ENCODE measurements at places on chromosomes 2 and 18.

- no peak for DNase-seq
Observed at GRCh38 chr2:46967990-46968647, 52.5 kb upstream of the MCFD2 start.

GRCh38 chr2:69646714-69647113 is 3.2 kb upstream of the AAK1 start:
- DNase-seq: no peak

DNA sequence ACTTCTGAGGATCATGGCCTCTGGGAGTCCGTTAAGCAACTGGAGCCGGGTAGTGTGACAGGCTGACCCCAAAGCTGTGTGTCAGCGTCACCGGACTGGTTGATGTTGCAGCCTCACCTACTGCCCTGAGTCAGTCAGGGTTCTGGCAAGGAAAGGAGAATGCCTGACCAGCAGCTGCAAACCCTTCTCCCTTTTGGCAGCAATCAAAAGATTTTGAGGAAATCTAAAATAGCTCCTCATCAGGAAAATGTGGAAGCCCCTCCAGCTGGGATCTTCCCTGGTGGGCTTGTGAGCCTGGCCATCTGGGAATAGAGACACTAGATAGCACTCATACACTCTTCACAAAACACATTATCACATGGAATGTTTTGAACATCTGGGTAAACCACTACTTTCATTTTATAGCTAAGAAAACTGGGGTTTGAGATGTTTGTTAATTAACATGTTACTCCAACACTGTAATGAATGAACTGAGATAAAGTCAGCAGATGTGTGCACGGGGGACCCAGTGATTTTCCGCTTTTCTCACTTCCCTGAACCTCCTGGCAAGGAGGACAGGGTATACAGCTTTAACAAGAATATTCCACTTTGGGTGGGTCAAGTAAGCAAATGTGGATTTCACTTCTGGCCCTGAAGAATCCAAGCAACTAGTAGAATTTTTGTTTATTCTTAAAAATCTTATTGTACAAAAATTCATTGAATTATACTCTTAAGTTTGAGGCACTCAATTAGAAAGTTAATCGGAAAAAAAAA is 24.7 kb downstream of the CLUL1 start:
- DNase-seq: no peak

DNA sequence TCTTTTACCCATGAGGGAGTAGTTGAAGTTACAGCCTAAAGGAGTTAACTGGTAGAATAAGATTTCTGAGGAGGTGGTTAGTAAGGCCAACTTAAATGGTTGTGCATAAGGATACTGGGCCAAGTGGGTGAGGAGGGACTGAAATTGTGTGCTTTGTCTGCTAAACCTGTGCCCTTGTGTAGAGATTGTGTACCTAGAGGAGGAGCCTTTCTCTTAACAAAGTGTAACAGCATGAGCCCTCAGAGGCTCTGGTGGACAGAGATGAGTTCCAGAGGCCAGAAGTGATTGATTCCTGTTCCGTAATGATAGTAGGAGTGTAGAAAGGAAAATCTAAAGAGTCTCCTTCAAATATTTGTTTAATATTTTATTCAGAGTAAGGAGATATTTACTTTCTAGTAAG is 42.9 kb downstream of the OTX1 start:
- no peak for DNase-seq

DNA sequence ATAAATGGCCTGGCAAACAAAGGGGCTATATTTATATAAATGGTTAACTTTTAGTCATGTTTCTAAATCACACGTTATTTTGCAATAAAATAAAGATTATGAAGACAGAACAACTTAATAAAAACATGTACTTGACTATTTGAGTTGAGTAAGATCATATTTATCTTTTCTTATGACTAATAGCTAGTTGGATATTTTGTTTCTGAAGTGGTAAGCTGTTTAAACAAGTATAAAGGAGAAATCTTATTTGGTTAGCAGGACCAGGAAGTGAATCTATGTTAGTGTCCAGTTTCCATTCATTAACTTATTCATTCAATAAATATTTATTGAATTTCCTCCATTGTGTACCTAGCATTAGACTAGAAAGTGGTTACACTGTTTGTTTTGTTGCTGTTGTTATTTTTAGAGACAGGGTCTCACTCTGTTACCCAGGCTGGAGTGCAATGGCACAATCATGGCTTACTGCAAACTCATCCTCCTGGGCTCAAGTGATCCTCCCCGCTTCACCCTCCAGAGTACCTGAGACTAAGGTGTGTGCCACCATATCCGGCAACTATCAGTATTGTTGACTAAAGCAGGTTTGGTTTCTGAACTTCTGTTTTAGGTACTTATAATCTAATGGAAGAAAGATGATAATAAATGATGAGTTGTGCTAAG is 312.6 kb downstream of the DPP10 start:
- DNase-seq: no peak

DNA sequence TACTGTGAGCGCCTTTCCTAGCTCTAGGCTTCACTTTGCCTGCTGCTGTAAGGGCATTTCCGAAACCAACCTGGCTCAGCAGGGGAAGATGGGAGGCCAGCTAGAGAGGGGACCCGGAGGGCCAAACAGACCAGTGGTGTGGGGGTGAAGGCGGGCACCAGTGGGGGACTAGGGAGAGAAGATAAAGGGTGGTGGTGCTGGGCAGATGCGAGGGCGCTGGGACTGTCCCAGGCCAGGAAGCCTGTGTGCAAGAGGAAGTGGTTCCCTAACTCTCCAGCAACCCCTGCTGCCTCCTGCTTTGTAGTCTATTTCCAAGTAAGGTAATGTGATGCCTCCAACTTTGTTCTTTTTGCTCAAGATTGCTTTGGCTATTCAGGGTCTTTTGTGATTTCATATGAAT is 73.1 kb downstream of the DNAH7 start:
- no peak for DNase-seq

GRCh38 chr2:18465979-18466378 is 94.5 kb downstream of the RDH14 start:
- DNase-seq: no peak

DNA sequence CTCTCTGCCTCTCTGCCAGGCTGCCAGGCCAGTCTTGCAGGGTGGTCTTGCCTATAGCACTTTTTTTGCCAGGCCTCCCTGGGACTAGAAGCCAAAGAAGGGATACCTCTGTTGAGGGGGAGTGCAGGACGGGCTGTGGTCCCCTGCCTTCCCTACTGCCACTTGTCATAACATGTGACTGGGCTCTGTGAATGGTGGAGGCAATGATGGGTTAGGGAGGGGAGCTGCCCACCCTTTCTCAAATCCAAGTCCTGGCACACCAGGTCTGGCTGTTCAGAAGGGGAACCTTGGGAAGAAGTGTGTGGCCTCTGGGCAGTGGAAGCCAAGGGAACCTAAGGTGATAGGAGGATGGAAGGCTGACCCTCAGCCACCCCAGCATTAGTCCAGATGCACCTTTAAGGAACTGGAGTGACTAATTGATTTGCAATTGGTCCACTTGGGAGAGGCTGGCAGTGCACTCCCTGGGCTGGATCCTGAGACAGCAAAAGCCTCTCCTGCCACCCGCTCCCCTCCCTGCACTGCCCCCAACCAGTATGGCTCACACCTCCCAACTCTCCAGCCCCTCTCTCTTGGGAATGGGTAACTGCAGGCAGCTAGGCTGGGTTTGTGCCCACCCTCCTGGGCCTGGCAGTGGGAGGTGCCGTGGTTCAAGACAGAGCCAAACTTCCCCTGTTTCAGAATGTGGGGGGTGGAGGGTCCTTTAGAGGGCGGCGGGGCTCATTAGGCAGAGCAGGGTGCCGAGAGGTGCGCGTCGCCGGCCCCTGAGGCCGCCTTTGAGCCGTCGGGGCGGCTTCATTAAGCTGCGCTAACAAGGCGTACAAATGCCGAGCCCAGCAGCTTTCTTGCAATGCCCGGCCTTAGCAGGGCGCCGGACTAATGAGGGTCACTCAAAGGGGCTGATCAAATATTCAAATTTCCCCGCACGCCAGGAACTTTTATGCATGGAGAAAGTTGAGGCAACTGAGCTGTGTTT is 4.5 kb upstream of the SIX3 start:
- no peak for DNase-seq

GRCh38 chr18:47574966-47575365 is 323.5 kb upstream of the SKOR2 start:
- no peak for DNase-seq

DNA sequence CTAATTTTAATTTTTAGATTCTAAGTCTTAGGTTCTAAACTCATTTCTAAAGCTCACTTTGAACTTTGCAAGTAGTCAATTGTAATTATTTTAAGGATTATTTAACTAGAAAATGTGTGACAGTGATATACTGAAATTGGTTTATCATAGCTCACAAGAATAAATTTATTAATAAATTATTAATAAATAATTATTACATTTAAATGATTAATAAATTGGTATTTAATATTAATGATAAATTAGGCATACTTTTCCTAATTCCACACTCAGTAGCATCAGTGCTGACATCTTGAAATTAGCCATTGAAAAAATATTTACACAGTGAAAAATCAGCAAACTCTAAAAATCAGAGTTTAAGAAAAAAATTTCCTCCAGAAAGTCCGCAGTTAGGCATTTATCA is 433.7 kb downstream of the FIGN start:
- DNase-seq: no peak

DNA sequence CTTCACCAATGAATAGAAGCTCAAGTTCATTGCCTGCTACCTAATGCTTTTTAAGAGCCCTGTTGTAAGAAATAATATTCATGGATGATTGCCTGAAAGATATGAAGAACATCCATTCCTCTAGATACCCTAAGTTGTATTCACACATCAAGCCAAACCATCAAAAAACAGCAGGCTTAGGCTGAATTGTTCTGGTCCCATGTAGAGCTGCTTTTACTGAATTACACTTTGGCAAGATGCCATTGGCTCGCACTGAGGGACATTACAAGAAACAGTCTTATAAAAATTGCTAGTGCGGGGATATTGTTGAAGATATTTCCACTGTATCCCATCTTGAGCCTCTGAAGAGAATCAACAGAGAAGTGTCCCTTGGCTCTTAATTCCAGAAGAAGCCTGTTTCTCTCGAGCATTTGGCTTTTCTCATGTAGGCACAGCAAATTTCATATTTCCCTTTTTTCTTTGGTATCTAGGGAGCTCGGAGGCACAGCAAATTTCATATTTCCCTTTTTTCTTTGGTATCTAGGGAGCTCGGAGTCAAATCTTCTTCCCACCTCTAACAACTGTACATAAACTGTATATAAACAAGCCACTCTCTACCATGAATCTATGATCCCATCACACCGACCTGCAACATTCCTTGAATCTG is 107.5 kb downstream of the COLEC12 start:
- no peak for DNase-seq

DNA sequence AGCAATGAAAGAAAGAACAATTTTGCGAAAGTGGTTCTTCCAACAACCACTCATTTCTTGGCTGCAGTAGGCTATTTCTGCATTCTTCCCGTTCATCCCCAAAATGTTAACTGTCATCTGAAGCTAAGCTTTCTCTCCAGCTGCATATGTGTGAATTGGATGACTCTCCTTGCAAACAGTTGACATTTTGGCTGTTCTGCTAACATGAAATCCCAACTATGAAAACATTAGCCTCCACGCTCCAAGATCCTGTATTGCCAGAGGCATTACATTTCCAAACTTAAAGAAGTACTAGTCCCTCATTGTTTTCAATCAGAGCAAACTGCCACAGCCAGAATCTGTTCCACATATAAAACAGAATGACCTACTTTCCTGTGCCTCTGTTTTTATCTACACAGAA is 88.5 kb downstream of the TGIF1 start:
- no peak for DNase-seq

DNA sequence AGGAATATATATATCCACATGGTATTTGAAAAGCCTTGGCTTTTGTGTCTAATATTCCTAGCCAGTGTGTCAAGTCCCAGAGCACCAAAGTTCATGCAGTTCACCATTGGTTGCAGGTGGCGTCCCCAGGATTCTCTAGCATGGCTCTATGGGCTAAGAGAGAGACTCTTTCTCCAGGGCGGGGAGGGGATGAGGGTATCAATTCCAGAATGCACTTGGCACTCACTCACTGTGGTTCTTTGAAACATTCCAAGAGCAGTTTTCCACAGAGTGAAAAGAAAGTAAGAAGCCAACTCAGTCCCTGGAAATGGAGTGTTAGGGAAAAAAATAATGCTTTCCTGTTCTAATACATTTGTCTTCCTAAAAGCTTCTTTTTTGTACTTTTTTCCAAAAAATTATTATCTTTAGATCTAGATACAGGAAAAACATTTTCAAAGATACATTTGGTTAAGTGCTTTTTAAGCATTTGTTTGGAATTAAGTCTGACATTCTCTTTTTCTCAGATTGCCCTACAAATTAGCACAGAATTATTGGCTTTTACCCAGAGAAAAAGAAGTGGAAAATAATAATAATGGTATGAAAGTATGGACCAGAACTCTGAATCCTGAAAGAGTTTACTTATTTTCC is 239.9 kb downstream of the PAX3 start:
- DNase-seq: no peak

- DNase-seq: no peak
Observed at GRCh38 chr18:54555286-54555685, 35.8 kb upstream of the DYNAP start.

DNA sequence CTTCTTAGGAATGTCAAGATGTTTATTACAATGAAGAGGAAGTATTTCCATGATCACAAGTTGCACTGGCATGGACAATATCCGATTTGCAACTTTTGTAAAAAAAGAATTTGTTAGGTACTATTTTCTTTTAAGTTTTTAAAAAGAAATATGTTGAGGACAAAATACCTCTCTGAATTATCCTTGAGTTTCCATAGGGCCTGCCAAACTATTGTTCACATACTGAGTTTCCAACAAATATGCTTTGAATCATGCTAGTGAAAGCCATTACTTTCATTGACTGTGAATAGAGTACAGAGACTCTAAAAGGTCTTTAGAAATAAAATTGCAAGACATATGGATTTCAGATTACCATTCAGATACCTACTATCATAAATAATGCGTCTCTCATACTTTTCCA is 566.1 kb downstream of the TMEM182 start:
- no peak for DNase-seq

- no peak for DNase-seq
Observed at GRCh38 chr2:44246436-44246835, 28.8 kb upstream of the SLC3A1 start.

GRCh38 chr2:126808929-126809328 is 89.8 kb upstream of the TEX51 start:
- DNase-seq: no peak

DNA sequence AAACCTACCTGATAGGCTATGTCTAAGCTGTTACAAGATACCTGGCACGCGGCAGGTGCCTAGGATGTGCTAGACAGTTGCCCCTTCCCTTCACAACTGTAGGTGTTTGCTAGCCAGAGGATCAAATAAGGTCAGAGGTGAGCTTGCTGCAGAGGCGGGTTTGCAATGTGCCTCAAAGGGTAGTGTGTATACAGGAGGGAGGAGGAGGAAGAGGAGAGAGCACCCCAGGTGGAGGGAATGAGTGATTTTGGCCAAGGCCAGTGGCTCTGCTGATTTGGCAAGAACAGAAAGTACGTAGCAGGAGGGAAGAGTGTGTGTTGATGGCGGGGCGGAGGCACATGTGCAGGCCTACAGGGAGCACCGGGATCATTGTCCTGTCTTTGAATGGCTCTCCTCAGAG is 236.5 kb downstream of the HAUS1 start:
- no peak for DNase-seq

Measured in HAP-1 (cell line).